ENCODE measurements at places on chromosomes 3 and 15.

DNA sequence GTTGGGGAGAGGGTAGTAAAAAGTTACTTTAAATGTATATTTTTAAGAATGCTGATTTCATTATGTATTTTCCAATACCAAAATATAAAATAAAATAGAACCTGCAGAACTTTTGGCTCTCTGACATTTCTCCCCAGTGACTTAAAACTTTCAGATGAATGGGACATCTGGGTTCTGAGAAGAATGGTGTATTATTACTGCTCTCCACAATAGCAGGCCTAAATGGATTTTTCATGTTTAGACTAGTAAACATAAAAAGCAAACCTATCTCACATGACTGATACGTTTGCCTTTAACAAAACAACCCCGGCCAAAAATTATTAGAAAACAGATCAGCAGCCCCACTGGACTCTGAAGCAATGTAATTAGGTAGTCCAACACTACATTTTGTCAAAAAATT is 73.8 kb downstream of the FHIT start:
- DNase-seq = no peak

DNA sequence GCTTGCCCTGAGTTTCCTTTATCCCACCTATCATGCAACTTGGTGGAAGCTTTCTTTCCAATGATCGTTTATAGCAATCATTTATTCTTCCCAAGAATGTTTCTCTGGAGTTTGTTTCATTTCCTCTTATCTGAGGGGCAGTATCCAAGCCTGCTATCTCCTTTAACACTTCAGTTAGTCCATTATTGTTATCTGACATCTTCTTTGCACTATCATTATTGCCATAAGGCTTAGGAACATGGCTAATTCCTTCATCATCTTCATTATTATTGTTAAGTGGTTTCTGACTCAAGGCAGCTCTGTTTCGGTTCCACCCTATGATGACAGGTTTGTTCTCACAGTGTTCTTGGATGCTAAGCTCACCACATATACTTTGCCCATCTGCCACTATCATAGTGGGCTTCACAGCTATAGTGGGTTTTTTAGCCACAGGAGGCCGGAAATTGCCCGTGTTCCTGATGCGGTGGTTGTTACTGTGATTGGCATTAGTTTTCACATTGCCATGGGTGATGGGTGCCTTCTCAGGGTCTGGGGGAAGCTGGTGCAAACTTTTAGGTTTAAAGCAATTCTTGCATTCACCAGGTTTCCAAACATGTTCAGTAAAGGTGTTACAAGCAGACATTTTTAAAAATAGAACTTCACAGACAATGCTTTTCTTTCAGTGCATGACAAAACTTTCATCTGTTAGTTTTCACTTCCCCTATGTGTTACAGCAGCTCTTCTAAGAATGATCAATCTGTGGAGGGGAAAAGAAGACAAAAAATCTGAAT is 110.6 kb upstream of the TSPAN3 start:
- no peak for DNase-seq

- DNase-seq = no peak
Observed at GRCh38 chr3:125313060-125313635, 62.0 kb downstream of the ZNF148 start.

- peak; percentile 29 for DNase-seq
Observed at GRCh38 chr3:354432-354831, 157.9 kb downstream of the CHL1 start.

- no peak for DNase-seq
Observed at GRCh38 chr15:71786673-71787072, 23.7 kb upstream of the NR2E3 start.

GRCh38 chr3:126577261-126577660 is 18.5 kb upstream of the C3orf22 start:
- DNase-seq = no peak
